ENCODE measurements at places on chromosomes 5 and 9. TPM values are rescaled to one million over a fixed set of nuclear protein-coding genes. Genes with fewer than 3 reads are reported as not detected.

DNA sequence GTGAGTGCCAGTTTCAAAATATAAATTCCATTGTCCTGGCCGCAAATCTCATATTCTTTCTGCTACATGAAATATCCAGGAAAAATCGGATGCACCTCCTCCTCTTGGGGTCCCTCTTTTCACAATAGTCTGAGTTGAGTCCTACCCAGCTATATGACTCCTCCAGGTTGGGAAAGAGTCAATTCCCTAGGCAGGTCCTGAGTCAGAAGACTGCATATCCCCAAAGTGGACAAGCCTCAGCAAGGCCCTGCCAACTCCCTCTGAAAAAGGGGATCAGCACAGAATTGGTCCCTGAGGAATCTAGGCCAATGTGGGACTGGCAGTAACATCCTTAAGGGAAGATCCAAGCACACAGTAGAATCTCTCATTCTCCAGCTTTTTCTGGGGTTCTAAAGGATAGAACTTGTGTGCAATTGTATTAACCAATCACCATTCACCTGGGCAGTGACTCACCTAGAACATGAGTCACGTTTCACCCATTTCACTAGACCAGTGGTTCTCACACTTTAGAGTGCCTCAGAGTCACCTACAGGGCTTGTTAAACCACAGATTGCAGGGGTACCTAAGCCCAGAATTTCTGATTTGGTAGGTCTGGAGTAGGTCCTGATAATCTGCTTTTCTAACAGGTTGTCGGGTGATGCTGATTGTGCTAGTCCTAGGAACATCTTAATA, 44.7 kb upstream of the TMEM215 start:
- H3K27ac ChIP-seq = no peak overlapping the region
- no peak overlapping the region for H3K4me3 ChIP-seq
- DNase-seq = no peak
- H3K36me3 ChIP-seq = no peaks in the 10 kb centered on the region

DNA sequence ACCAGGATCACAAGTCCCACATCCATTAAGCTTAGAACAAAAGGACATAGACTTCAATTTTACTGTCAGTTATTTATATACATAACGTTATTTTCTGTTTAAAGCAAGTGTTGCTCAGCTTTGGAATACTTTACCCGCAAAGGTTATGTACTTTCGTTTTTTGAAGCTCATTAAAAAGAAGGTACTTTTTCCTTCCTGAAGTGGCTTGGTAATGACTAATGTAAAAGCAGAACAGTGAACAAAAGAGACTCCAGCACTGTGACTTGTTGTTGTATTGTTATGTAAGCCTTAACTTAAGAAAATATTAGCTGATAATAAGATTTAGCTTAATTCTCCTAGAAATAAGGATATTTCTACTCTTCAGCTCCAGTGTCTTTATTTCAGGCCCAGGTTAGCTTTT, 97.3 kb upstream of the SLCO6A1 start:
- H3K4me1 ChIP-seq = peaks cover 2% of the 10 kb centered on the region
- no peak overlapping the region for H3K4me3 ChIP-seq
- H3K27ac ChIP-seq = no peak overlapping the region
- H3K36me3 ChIP-seq = no peaks in the 10 kb centered on the region
- H3K27me3 ChIP-seq = peaks cover 20% of the 10 kb centered on the region

DNA sequence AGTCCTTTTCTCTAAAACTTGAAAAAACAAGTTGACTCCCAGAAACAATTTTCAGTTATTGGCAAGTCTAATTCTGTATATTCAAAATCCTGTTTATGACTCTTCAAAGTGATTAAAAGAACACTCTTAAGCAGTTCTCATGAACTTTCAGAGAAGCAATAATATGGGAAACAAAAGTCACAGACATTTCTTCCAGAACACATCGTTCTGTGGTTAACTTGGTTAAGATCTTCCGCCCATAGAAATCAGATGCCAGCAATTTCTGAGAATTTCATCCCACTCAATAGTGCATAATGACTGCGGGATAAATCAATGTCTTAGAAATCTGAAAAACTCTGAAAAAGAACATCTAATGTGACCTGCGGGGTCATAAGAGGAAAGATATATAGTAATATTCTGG, 300.5 kb downstream of the COX7C start:
- H3K4me1 ChIP-seq = peaks cover 3% of the 10 kb centered on the region
- H3K27me3 ChIP-seq = no peaks in the 10 kb centered on the region
- DNase-seq = no peak
- no peaks in the 10 kb centered on the region for H3K36me3 ChIP-seq
- H3K4me3 ChIP-seq = no peak overlapping the region

ARSI gene
- not detected for total RNA-seq

FOXD4L4 gene
- total RNA-seq = 0.15 TPM

All from T-helper 17 cell (primary cell).